ENCODE measurements at places on chromosomes 2 and 18.

DNA sequence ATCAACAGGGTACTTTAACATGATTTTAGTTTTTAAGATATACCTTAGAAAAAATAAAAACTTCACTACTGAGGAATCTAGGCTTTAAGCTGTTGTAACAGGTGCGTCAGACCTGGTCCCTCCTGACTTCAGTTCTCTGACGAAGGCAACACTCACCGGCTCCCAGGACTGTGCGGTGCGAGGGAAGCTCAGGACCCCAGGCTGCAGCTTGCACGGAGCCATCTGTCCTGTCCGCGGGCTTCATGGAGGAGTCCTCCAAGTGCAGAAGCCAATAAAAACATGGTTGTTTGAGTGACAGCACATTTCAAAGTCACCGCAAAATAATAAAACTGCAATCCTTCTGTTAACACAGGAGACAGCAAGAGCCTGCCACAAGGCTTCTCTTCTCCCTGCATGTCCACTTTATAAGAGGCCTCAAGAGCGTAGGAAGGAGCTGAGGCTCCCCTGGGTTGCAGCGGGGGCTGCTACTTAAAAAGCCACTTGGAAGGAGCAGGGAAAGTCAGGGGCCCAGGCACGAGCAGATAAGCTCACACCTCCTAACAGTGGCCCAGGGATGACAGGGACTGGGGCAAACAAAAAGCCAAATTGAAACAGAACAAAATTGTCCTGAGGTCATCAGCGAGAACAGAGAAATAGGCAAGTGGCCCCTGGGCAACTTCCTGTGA lies 4.6 kb downstream of the HJURP start:
- no peak for DNase-seq

DNA sequence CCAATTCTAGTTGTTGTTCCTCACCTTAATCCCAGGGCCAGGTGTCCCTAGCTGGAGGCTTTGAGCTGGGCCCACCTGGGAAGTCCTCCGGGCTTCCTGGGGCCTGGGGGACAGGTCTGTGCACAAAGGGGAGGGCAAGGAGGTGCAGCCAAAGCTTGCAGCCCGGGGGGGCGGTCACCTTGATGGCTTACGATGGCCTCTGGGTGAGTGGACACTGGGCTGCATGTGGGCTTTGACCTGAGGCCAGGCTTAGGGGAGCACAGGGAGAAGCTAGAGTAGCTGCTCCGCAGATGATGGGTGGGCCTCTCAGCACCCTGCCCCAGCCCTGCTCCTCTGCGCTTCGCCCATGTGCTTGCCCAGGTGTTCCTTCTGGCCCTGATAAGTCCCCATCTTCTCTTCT lies 41.8 kb upstream of the HAAO start:
- no peak for DNase-seq

- no peak for DNase-seq
Observed at GRCh38 chr2:7803515-7803914, 878.3 kb upstream of the ID2 start.

DNA sequence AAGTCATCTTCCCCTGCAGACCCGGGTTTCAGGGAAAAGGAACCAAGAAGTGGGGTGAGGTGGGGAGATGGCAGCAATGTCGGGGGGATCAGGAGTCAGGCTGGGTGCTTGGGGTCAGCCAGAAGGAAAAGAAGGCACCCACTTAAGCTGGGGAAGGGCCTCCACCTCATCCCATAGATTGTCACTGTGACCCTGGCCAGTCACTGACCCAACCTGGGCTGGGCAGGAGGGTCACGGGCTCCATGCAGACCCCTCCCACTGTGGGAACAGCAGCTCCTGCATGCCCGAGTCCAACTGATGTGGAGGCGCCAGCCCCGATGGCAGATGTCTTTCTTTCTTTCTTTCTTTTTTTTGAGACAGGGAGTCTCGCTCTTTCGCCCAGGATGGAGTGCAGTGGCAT lies 53.6 kb upstream of the HAAO start:
- DNase-seq: no peak

DNA sequence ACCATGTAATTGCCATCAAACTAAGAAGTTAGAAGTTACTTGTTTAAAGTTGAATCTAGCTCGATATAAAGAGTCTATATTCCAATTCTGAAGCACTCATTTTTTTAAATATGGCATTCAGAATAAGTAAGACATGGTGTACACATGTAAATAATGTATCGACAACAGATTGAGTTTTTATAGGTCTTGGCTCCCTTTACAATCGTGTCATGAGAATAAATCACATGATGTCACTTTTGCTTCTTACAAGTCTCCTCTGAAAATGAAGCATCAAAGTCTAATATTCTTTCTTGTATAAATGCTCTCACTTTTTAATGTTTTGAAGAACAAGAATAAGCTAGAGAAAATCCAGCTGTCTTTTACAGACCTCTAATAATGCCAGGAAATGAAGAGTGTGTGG lies 33.1 kb downstream of the LRP1B start:
- DNase-seq: no peak

GRCh38 chr2:239291475-239292350 lies 109.1 kb downstream of the HDAC4 start:
- no peak for DNase-seq

GRCh38 chr2:34401186-34401585 lies 802.1 kb upstream of the FAM98A start:
- DNase-seq: no peak

DNA sequence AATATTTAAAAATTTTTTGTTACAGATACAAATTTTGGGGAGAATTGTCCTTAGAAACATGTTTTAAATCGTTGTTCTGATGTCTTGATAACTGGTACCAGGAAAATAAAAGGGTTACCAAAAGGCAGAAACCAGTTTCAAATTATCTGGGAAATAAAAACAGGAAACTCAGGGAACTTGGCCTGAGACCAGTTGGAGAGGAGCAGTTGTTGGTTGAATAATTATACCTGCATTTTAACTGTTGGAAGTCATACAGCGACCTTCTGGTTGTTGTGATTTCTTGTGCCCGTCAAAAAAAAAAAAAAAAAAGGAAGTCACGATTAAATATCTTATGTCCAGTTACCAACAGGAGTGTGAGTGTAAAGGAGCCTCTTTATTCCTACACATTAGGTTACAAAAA lies 51.8 kb downstream of the CRIM1 start:
- DNase-seq: no peak

- no peak for DNase-seq
Observed at GRCh38 chr18:25061395-25061794, 290.6 kb downstream of the ZNF521 start.

GRCh38 chr2:210475706-210476105 lies 853 bp downstream of the LANCL1 start:
- DNase-seq: no peak

GRCh38 chr2:134138115-134138514 lies 115.8 kb upstream of the MGAT5 start:
- DNase-seq: no peak

- DNase-seq: no peak
Observed at GRCh38 chr2:105294046-105294445, 35.5 kb downstream of the TGFBRAP1 start.

- no peak for DNase-seq
Observed at GRCh38 chr2:190023860-190024259, 38.7 kb downstream of the MSTN start.

GRCh38 chr2:36367895-36368353 lies 12.3 kb downstream of the CRIM1 start:
- DNase-seq: no peak
